Naive B cell (primary cell): ENCODE measurements at places on chromosomes 13 and 19.

DNA sequence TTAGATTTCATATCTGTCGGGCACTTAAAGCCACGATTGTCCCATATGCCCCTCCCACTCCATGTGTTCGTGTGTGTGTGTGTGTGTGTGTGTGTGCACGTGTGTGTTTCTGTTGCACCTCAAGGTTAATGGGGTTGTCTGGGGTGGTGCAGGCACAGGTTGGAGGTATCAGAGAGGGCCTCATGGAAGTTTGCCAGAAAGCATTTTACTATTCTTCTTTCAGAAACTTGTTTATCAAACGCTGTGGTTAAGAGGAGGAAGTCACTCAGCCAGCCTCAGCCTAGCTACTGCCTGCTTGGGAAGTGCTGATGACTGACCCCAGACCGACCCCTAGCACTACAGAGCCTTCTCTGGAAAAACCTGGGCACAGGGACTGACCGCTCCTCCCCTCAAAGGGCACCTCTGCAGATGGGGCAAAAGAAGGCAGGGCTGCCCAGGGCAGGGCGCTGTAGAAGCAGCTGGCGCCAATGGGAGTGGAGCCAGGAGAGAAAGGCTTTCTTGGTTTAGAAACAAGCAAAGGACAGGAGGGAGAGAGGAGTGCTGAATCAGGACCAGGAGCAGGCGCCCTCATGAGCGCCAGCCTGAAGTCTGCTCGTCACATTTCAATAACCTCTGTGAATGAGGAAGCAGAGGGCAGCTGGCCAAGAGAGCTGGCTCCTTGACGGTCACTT is 3.9 kb downstream of the SIAH3 start:
- peaks cover 39% of the 10 kb centered on the region for H3K4me1 ChIP-seq
- H3K36me3 ChIP-seq, result no peaks in the 10 kb centered on the region
- H3K27ac ChIP-seq, result peak overlapping the region; percentile 74
- no peak for DNase-seq
- peaks cover 59% of the 10 kb centered on the region for H3K27me3 ChIP-seq
- peak overlapping the region; percentile 73 for H3K4me3 ChIP-seq

GRCh38 chr13:98476538-98476966 is 100.4 kb downstream of the STK24 start:
- peaks cover 26% of the 10 kb centered on the region for H3K36me3 ChIP-seq
- H3K27ac ChIP-seq, result peak overlapping the region; percentile 26
- peak overlapping the region; percentile 80 for H3K4me3 ChIP-seq
- peaks cover 48% of the 10 kb centered on the region for H3K4me1 ChIP-seq
- H3K27me3 ChIP-seq, result no peaks in the 10 kb centered on the region
- DNase-seq, result peak; percentile 51

DNA sequence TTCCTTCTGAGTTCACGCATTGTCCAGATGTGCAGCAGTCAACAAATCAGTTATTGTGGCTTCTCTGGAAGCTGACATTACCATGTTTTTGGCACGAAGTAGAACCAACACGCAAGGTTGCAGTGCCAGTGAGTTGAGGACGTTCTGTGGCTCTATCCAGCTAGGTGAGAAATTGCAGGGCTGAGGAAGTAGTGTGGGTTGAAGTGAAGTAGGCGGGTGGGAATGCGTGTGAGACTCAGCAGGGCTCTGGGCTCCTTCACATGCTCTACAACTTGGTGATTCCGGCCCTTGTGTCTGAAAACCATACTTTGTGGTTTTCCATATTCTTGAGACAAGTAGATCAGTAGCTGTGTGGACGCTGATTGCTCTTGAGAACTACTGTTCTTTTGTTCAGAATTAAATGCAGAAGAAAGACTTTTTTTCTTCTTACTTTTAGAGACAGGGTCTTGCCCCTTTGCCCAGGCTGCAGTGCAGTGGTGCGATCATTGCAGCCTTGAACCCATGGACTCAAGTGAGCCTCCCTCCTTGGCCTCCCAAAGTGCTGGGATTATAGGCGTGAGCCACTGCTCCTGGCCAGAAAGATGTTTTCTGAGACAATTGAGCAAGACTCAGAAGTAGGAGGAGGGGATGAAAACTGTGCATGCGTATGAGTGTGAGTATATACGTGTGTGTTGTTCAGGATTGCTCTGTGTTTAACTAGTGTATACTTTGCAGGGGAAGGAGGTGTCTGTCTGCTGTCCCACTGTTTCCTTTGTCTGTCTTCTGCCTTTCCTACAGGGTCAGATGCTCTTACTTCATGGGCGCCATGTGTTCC is 46.2 kb downstream of the GATAD2A start:
- peak overlapping the region; percentile 35 for H3K4me3 ChIP-seq
- DNase-seq, result no peak
- H3K27me3 ChIP-seq, result no peaks in the 10 kb centered on the region
- peaks cover 50% of the 10 kb centered on the region for H3K4me1 ChIP-seq
- peak overlapping the region; percentile 3 for H3K27ac ChIP-seq
- no peaks in the 10 kb centered on the region for H3K36me3 ChIP-seq

DNA sequence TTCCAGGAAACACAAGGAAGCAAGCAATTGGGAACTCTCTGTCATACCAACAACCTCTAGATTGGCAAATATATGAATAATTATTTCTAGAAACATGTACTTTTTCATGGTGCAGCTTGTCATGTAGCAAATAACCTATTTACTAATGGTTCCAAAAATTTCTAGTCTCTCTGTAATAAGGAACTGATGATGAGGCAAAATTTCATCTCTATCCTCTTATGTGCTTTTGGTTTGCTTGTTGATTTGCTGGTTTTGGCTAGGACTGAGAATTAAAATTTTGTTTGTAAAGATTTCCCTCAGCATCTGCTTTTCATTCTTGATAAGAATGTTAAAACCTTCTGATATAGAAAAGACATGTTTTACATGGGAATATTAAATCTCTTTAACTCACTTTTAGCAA is 123.2 kb upstream of the UFM1 start:
- no peak for DNase-seq
- no peaks in the 10 kb centered on the region for H3K27me3 ChIP-seq
- no peaks in the 10 kb centered on the region for H3K36me3 ChIP-seq
- no peak overlapping the region for H3K4me3 ChIP-seq
- no peaks in the 10 kb centered on the region for H3K4me1 ChIP-seq

DNA sequence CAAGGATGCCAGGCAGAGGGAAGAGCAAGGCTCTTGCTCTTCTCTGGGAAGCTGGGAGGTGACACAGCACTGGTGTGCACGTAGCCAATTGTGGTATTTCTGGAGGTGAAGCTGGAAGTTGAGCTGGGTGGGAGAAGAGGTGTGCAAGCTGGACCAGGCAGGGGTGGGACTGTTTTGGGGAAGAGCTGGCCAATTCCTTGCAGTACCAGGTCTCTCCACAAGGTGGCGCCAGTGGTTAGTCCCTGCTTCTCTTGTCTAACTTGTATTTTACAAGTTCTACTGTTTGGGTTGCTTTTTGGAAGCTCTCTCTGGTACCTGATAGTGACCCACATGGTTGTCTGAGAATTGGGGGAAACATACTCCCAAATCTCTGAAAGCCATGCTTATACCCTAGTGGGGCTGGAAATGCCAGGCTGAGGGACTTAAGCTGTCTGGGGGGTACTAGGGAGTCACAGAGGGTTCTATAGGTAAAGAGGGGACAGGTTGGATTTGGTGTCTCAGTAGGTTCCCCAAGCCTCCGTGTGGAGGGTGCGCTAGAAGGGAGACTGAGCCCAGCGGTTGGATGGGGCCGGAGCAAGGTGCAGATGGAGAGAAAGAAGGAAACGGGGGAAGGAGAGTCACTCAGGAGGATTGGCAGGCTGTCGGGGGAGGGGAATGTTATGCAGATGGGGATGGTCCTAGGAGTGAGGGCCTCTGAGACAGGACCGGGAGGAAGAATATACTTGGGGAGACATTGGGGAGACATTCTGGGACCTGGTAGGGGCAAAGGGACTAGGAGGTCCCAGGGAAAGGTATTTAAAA is 3.0 kb downstream of the HPN start:
- no peaks in the 10 kb centered on the region for H3K27me3 ChIP-seq
- H3K4me3 ChIP-seq, result no peak overlapping the region
- peak; percentile 37 for DNase-seq

DNA sequence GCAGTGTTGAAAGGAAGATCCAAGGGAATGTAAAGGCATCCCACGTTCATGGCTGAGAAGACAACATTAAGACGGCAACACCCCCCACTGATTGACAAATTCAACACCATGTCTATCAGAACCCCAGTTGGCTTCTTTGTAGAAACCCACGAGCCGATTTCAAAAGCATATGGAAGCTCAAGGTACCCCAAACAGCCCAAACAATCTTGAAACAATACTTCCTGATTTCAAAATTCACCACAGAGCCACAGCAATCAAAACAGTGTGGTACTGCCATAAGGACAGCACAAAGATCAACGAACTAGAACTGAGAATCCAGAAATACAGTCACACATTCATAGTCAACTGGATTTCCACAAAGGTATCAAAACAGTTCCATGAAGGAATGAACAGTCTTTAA is 6.2 kb downstream of the MIER2 start:
- H3K27ac ChIP-seq, result no peak overlapping the region
- no peaks in the 10 kb centered on the region for H3K27me3 ChIP-seq
- H3K36me3 ChIP-seq, result no peaks in the 10 kb centered on the region

GRCh38 chr13:108003626-108004025 is 211.7 kb downstream of the LIG4 start:
- H3K27ac ChIP-seq, result no peak overlapping the region
- H3K4me1 ChIP-seq, result no peaks in the 10 kb centered on the region
- DNase-seq, result no peak
- no peaks in the 10 kb centered on the region for H3K36me3 ChIP-seq
- H3K27me3 ChIP-seq, result no peaks in the 10 kb centered on the region
- no peak overlapping the region for H3K4me3 ChIP-seq

DNA sequence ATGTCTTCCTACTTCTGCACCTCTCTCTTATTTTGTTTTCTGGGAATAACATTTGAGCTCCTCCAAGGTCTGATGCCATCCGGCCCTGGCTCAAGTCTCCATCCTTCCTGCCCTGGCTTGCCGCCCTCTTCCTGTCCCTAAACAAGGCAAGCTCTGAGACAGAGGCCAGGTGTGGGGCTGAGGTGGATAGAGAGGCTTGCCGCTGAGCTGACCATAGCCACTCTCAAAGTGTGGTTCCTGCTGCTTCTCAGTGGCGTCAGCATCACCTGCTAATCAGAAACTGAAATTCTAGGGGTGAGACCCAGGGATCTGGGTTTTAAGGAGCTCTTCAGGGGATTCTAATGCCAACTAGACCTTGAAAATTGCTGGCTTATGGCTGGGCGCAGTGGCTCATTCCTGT is 6.0 kb upstream of the TPRX2 start:
- H3K4me3 ChIP-seq, result peak overlapping the region; percentile 56
- H3K36me3 ChIP-seq, result peaks cover 16% of the 10 kb centered on the region
- DNase-seq, result no peak
- H3K27me3 ChIP-seq, result peaks cover 67% of the 10 kb centered on the region

DNA sequence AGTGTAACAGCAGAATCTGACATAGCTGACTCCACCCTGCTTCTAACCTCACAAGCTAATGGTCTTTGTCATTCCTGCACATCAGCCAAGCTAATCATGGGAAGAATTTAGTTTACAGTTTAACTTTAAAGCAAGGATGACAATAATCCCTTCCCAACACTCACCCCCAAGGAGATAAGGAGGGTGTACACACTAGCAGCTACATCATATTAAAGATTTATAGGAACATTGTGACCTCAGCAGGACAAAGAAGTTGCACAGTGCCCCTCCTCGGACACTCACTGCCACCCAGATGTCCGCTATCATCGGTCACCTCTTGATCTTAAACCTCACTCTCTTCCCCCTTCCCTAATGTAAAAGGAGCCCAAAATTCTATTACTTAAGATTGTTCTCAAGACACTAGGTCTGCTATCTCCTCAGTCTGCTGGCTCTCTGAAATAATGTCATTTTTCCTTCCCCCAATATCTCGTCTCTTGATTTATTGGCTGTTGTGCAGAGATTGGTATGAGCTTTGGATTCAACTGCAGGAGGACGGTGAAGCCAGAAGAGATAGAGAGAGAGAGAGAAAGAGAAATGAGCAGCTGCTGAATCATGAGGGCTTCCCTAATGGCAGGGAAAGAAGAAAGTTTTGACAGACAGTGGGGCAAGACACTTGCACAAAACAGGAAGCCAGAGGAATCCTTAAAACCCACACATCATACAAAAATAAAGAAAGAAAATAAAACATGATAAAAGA is 17.5 kb upstream of the FFAR2 start:
- H3K4me3 ChIP-seq, result no peak overlapping the region
- no peak for DNase-seq
- peaks cover 39% of the 10 kb centered on the region for H3K27me3 ChIP-seq
- peaks cover 5% of the 10 kb centered on the region for H3K4me1 ChIP-seq
- peaks cover 8% of the 10 kb centered on the region for H3K36me3 ChIP-seq

GRCh38 chr13:21541980-21542379 is 62.0 kb downstream of the MICU2 start:
- H3K4me1 ChIP-seq, result peaks cover 59% of the 10 kb centered on the region
- H3K27ac ChIP-seq, result peak overlapping the region; percentile 74
- H3K27me3 ChIP-seq, result no peaks in the 10 kb centered on the region
- peaks cover 33% of the 10 kb centered on the region for H3K36me3 ChIP-seq

- no peak overlapping the region for H3K4me3 ChIP-seq
- no peaks in the 10 kb centered on the region for H3K27me3 ChIP-seq
Observed at GRCh38 chr19:2337329-2337707, 8.8 kb downstream of the SPPL2B start.

- no peak overlapping the region for H3K27ac ChIP-seq
- no peak for DNase-seq
- peaks cover 5% of the 10 kb centered on the region for H3K36me3 ChIP-seq
- H3K27me3 ChIP-seq, result peaks cover 64% of the 10 kb centered on the region
- H3K4me3 ChIP-seq, result no peak overlapping the region
Observed at GRCh38 chr19:42555801-42556200, 27.5 kb upstream of the CEACAM1 start.

DNA sequence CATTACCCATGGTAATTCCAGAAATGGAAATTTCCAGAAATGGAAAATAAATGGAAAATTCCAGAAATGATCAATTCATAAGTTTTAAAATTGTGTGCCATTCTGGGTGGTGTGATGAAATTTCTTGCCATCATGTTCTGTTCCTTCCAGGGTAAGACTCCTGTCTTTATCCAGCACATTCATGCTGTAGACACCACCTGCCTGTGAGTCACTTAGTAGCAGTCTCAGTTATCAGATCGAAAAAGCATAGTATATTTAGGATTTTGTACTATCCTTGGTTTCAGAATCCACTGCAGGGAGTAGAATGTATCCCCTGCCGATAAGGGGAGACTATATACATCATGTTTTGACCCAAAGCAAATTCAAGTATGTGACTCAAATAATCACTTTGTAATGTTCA is 26.7 kb upstream of the CSNK1A1L start:
- H3K27ac ChIP-seq, result no peak overlapping the region
- H3K4me1 ChIP-seq, result no peaks in the 10 kb centered on the region
- H3K36me3 ChIP-seq, result no peaks in the 10 kb centered on the region
- no peak overlapping the region for H3K4me3 ChIP-seq

- peak overlapping the region; percentile 85 for H3K4me3 ChIP-seq
- H3K27me3 ChIP-seq, result peaks cover 64% of the 10 kb centered on the region
Observed at GRCh38 chr19:43820098-43820883, 6.8 kb upstream of the ZNF283 start.
